Neural progenitor cell (in vitro differentiated cells): ENCODE measurements at places on chromosomes 3 and 15. TPM values are rescaled to one million over a fixed set of nuclear protein-coding genes. Genes with fewer than 3 reads are reported as not detected.
A peak's percentile ranks its signal among the peaks of the same experiment; 100 is the strongest.

- H3K4me3 ChIP-seq = no peak overlapping the region
- H3K27ac ChIP-seq = no peak overlapping the region
- H3K27me3 ChIP-seq = no peaks in the 10 kb centered on the region
- H3K36me3 ChIP-seq = no peaks in the 10 kb centered on the region
Measured at GRCh38 chr15:61736790-61737189, 323.5 kb downstream of the VPS13C start.

PRR20G gene
- not detected in 2 replicates for total RNA-seq

GRCh38 chr3:86175051-86175536, 815.9 kb downstream of the VGLL3 start:
- DNase-seq = peak; percentile 5
- H3K27ac ChIP-seq = no peak overlapping the region
- H3K27me3 ChIP-seq = no peaks in the 10 kb centered on the region
- H3K36me3 ChIP-seq = no peaks in the 10 kb centered on the region
- no peak overlapping the region for H3K4me3 ChIP-seq

WDR72 gene
- 2.3 and 4.6 TPM in 2 replicates for total RNA-seq

GRCh38 chr3:32630266-32630665, 54.7 kb upstream of the CNOT10 start:
- H3K4me1 ChIP-seq = no peaks in the 10 kb centered on the region
- no peak overlapping the region for H3K27ac ChIP-seq
- no peaks in the 10 kb centered on the region for H3K27me3 ChIP-seq
- DNase-seq = no peak
- no peak overlapping the region for H3K4me3 ChIP-seq
- no peaks in the 10 kb centered on the region for H3K36me3 ChIP-seq

DNA sequence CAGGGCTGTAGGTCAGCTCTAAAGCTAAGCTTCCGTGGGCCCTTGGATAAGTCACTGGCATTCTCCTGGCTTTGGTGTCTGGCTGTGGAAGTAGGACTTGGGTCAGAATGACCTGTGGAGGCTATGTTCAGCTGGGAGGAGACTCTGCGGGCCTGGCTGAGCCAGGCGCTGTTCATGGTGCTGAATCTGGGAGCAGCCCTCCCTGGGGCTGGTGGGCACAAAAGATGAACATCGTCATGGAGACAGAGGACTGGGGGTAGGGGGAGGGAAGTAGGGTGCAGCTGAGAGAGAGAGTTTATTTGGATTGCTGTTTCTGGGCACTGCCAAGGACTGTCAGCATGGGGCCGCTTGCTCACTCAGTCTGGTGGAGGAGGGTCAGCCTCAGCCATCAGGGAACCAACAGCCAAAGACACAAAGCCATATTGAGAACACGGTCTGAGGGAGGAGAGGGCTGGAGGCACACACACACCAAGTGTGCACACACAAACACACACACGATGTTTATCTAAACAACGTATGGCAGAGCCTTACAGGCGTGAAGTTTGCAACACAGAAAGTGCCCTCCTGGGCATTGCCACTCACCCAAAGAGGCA, 120.7 kb upstream of the LINGO1 start:
- peak; percentile 90 for DNase-seq
- no peaks in the 10 kb centered on the region for H3K36me3 ChIP-seq
- no peak overlapping the region for H3K27ac ChIP-seq
- H3K4me3 ChIP-seq = no peak overlapping the region
- peaks cover 7% of the 10 kb centered on the region for H3K4me1 ChIP-seq

- no peaks in the 10 kb centered on the region for H3K36me3 ChIP-seq
- peaks cover 27% of the 10 kb centered on the region for H3K4me1 ChIP-seq
- no peak overlapping the region for H3K4me3 ChIP-seq
- H3K27ac ChIP-seq = no peak overlapping the region
Measured at GRCh38 chr3:111081008-111081545, 9.5 kb downstream of the NECTIN3 start.

DNA sequence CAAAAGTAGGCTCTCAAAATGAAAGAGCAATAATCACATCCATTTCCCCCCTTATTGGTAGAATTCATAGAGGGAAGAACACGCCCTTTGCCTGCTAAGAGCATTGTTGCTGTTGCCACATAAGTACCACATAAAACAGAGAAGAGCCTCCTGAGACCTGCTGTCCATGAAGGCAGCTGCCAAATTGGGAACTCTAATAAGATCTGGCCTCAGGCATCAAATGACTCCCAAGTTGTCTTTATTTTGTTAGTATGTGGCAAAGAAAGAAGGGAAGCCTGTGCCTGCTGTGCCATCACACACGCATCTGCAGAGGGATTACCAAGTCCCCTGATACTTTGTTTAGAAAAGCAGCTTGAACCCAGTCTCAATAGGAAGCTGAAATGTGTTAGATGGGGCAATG, 23.9 kb downstream of the VGLL3 start:
- DNase-seq = peak; percentile 74
- H3K36me3 ChIP-seq = no peaks in the 10 kb centered on the region
- H3K27ac ChIP-seq = peak overlapping the region; percentile 80
- peaks cover 24% of the 10 kb centered on the region for H3K4me1 ChIP-seq
- no peaks in the 10 kb centered on the region for H3K27me3 ChIP-seq

GRCh38 chr3:135125171-135125801, 330.2 kb downstream of the EPHB1 start:
- H3K27me3 ChIP-seq = no peaks in the 10 kb centered on the region
- H3K36me3 ChIP-seq = no peaks in the 10 kb centered on the region
- H3K4me1 ChIP-seq = no peaks in the 10 kb centered on the region
- DNase-seq = peak; percentile 82

- H3K4me1 ChIP-seq = peaks cover 7% of the 10 kb centered on the region
- H3K27me3 ChIP-seq = no peaks in the 10 kb centered on the region
- no peak overlapping the region for H3K4me3 ChIP-seq
- H3K36me3 ChIP-seq = no peaks in the 10 kb centered on the region
- DNase-seq = no peak
Measured at GRCh38 chr15:77410701-77411618, 8.9 kb downstream of the PEAK1 start.

- H3K4me1 ChIP-seq = peaks cover 4% of the 10 kb centered on the region
- no peak overlapping the region for H3K4me3 ChIP-seq
- H3K27me3 ChIP-seq = no peaks in the 10 kb centered on the region
- DNase-seq = peak; percentile 32
- H3K27ac ChIP-seq = no peak overlapping the region
- H3K36me3 ChIP-seq = no peaks in the 10 kb centered on the region
Measured at GRCh38 chr3:172034786-172035685, 4.3 kb upstream of the FNDC3B start.

- H3K4me3 ChIP-seq = peak within 1 kb of the TSS; percentile 61
- no peaks in the 10 kb centered on the region for H3K36me3 ChIP-seq
- no peak within 1 kb of the TSS for H3K27ac ChIP-seq
- DNase-seq = peak; percentile 70
Measured at GRCh38 chr3:4979428-4980228, at the start of gene BHLHE40. TSS of gene BHLHE40 (plus strand) at chr3:4979437. CDS start at chr3:4979719, 282 bp downstream.

GRCh38 chr15:73139041-73139743, 86.9 kb downstream of the NEO1 start:
- H3K27me3 ChIP-seq = no peaks in the 10 kb centered on the region
- no peak for DNase-seq
- no peak overlapping the region for H3K4me3 ChIP-seq
- no peaks in the 10 kb centered on the region for H3K36me3 ChIP-seq

DNA sequence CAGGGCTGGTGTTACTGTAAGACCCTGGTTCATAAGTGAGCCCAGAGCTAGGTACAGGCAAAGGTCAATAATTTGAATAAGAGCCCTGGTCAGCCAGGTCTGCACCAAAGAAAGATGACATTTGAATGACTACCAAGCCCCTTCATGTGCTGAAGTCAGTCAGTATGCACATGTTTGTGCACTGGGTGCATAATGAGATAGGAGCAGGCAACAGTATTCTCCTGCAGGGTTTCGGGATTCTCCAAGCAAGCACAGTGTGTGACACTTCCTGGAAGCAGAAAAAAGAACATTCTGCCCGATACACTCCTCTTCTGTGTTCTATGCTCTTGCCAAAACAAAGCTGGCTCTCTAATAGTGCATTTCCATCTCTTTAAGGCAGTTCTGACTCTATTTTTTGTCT, 5.5 kb upstream of the IMPDH2 start:
- H3K27ac ChIP-seq = no peak overlapping the region
- H3K36me3 ChIP-seq = no peaks in the 10 kb centered on the region
- DNase-seq = no peak
- H3K4me3 ChIP-seq = no peak overlapping the region
- no peaks in the 10 kb centered on the region for H3K27me3 ChIP-seq
- no peaks in the 10 kb centered on the region for H3K4me1 ChIP-seq

GRCh38 chr3:37053753-37054152, 60.4 kb downstream of the MLH1 start:
- no peaks in the 10 kb centered on the region for H3K4me1 ChIP-seq
- no peak overlapping the region for H3K4me3 ChIP-seq
- no peak overlapping the region for H3K27ac ChIP-seq
- H3K27me3 ChIP-seq = no peaks in the 10 kb centered on the region
- no peak for DNase-seq

DNA sequence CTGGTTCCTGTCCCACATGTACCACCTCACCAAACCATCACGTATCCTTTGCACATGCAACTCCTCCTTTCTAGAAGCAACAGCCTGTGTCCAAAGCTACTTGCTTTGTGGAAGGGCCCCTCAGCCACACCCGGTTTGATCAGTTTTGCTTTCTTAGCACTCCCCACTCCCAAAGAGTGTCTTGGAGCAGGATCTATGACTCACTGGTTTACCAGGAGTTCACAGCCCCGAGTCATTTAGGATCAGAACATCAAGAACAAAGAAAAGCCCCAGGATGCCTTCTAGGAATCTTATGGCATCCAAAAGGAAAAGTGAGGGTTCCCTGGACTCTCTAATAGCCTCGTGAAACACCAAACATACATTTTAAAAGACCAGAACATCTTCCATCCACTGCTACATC, 50.7 kb upstream of the IGF1R start:
- H3K36me3 ChIP-seq = no peaks in the 10 kb centered on the region
- H3K4me3 ChIP-seq = no peak overlapping the region
- H3K27ac ChIP-seq = no peak overlapping the region
- peak; percentile 47 for DNase-seq
- H3K4me1 ChIP-seq = peaks cover 15% of the 10 kb centered on the region

DNA sequence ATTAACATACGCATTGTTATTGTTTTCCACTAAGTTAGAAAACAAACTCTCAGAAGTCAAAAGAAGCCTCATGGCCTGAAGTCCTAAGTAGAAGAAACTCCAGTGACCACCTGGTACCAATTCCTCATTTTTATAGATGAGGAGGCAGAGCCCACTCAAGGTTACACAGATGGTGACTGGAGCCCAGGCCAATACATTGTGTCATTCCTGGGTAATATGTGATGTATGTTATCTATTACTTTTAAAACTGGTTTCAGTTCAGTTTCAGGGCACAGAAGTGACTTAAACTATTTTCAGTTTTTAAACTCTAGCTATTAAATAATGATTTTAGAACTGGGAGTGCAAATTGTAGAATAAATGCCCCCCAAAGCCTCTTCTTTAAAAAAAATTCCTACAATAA, 66.7 kb upstream of the STXBP5L start:
- H3K27ac ChIP-seq = no peak overlapping the region
- H3K36me3 ChIP-seq = no peaks in the 10 kb centered on the region
- H3K4me3 ChIP-seq = no peak overlapping the region
- peaks cover 7% of the 10 kb centered on the region for H3K4me1 ChIP-seq

C3orf49 gene
- total RNA-seq = not detected in 2 replicates

DNA sequence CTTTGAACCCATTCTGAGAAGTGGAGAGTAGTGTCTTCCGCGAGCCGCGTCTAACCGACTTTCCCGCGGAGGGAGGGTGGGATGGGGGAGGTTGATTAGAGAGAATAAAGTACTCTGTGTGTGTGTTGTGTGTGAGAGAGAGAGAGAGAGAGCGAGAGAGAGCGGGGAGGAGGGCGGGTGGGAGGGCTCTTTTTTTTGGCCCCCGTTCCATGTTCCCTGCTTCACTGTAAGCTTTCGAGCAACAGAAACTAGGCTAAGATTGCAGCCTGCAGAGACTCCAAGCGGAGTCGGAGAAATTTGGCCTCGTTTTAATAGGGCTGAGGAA, 1.6 kb upstream of the MEIS2 start:
- H3K36me3 ChIP-seq = no peaks in the 10 kb centered on the region
- H3K4me3 ChIP-seq = peak overlapping the region; percentile 67
- no peak overlapping the region for H3K27ac ChIP-seq

GRCh38 chr3:31241533-31241932, 291.2 kb upstream of the STT3B start:
- no peaks in the 10 kb centered on the region for H3K27me3 ChIP-seq
- no peak overlapping the region for H3K4me3 ChIP-seq
- DNase-seq = no peak
- no peak overlapping the region for H3K27ac ChIP-seq
- peaks cover 6% of the 10 kb centered on the region for H3K4me1 ChIP-seq

GRCh38 chr15:55221090-55222011, 24.6 kb upstream of the RSL24D1 start:
- no peak overlapping the region for H3K4me3 ChIP-seq
- no peak for DNase-seq
- H3K36me3 ChIP-seq = no peaks in the 10 kb centered on the region
- no peaks in the 10 kb centered on the region for H3K4me1 ChIP-seq
- H3K27ac ChIP-seq = no peak overlapping the region

DNA sequence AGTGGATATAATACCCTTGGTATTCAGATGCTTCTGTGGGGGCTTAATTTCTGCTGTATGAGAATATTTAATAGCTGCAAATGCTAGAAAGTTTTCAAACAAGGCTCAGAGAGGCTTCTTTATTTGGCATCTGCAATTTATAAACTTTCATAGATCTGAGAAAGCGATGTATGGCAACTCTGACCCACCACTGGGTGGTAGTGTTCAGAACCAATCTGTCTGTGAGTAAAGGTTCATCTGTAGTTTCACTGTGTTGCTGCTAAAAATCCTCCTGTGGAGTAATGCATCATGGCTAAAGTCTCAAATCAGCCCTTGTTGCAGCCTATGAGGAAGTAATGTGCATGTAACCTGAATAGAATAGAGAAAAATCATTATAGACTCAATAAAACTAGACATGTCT, 47.4 kb downstream of the CLSTN2 start:
- H3K27me3 ChIP-seq = no peaks in the 10 kb centered on the region
- H3K4me1 ChIP-seq = no peaks in the 10 kb centered on the region
- no peak overlapping the region for H3K4me3 ChIP-seq
- H3K36me3 ChIP-seq = no peaks in the 10 kb centered on the region
- H3K27ac ChIP-seq = no peak overlapping the region
- peak; percentile 11 for DNase-seq

- H3K36me3 ChIP-seq = no peaks in the 10 kb centered on the region
- H3K27ac ChIP-seq = no peak overlapping the region
- peaks cover 44% of the 10 kb centered on the region for H3K27me3 ChIP-seq
- DNase-seq = no peak
- peaks cover 9% of the 10 kb centered on the region for H3K4me1 ChIP-seq
Measured at GRCh38 chr3:347581-347980, 151.0 kb downstream of the CHL1 start.

DNA sequence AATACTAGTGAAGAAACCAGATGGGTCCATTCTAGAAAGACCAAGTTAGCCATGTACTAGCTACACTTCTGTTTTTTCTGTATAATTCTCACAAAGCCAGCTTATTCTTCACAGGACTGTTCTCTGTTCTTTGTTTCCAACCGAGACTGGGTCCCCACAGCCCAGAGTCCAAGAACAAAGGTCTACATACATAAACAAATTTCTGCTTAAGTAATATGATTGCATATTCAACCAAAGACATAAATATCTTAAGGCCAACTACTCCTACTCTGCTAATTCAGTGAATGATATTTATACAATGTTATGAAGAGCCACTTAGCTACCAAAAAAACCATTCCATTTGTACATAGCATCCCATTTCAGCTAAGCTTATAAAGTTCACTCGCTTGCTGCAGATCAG, 299.8 kb upstream of the CCDC54 start:
- no peak for DNase-seq
- H3K4me1 ChIP-seq = no peaks in the 10 kb centered on the region
- H3K4me3 ChIP-seq = no peak overlapping the region
- H3K36me3 ChIP-seq = no peaks in the 10 kb centered on the region
- H3K27me3 ChIP-seq = no peaks in the 10 kb centered on the region
- no peak overlapping the region for H3K27ac ChIP-seq
